ENCODE measurements at places on chromosomes 1 and 21. TPM values are rescaled to one million over a fixed set of nuclear protein-coding genes. Genes with fewer than 3 reads are reported as not detected.

Gene CLCA4
- not detected for polyA plus RNA-seq

Gene CORT
- not detected for polyA plus RNA-seq

Gene SPRR1A
- not detected for polyA plus RNA-seq

Gene CRYAA
- not detected for polyA plus RNA-seq

Gene RNF186
- polyA plus RNA-seq = not detected

Gene APCS
- polyA plus RNA-seq = not detected

Gene TFF2
- not detected for polyA plus RNA-seq

Gene LRRC53
- not detected for polyA plus RNA-seq

Gene LRRC71
- 0.75 TPM for polyA plus RNA-seq

Gene CYP4A22
- polyA plus RNA-seq = not detected

Gene WNT3A
- not detected for polyA plus RNA-seq

Gene NHLH1
- 0.20 TPM for polyA plus RNA-seq

Gene KCNJ6
- polyA plus RNA-seq = 0.01 TPM

Gene RPTN
- polyA plus RNA-seq = not detected

Gene RAB3B
- 27.4 TPM for polyA plus RNA-seq

Gene CCDC185
- not detected for polyA plus RNA-seq

Gene PLA2G2F
- not detected for polyA plus RNA-seq

Gene HDAC1
- polyA plus RNA-seq = 155 TPM

Gene REN
- polyA plus RNA-seq = 0.99 TPM

Gene GUCA2B
- not detected for polyA plus RNA-seq

Gene OR10R2
- not detected for polyA plus RNA-seq

Gene B3GALT5
- 0.09 TPM for polyA plus RNA-seq

Gene SLC25A34
- polyA plus RNA-seq = 0.54 TPM

Gene FCER1G
- polyA plus RNA-seq = 0.38 TPM

Gene DAB1
- 0.91 TPM for polyA plus RNA-seq

Gene S100A3
- polyA plus RNA-seq = 9.5 TPM

Gene SHC1
- polyA plus RNA-seq = 455 TPM

Gene SLC5A9
- polyA plus RNA-seq = not detected

Gene CBS
- 79.9 TPM for polyA plus RNA-seq

Gene OTUD3
- polyA plus RNA-seq = 4.1 TPM

Gene CYP4A11
- polyA plus RNA-seq = not detected

Gene SLC5A3
- 4.5 TPM for polyA plus RNA-seq

Gene NEGR1
- 15.4 TPM for polyA plus RNA-seq

Gene MTARC2
- 5.7 TPM for polyA plus RNA-seq

Gene S100A1
- 0.71 TPM for polyA plus RNA-seq

Gene THEMIS2
- polyA plus RNA-seq = 2.0 TPM

Gene TCHH
- not detected for polyA plus RNA-seq

Gene SELENBP1
- 27.9 TPM for polyA plus RNA-seq

Gene HSPG2
- polyA plus RNA-seq = 45.1 TPM

Gene LRRC38
- not detected for polyA plus RNA-seq

Gene KTI12
- polyA plus RNA-seq = 9.6 TPM

Gene UMODL1
- polyA plus RNA-seq = not detected

Gene PM20D1
- not detected for polyA plus RNA-seq

Gene RGS16
- polyA plus RNA-seq = 0.23 TPM

Gene ICOSLG
- polyA plus RNA-seq = 0.27 TPM

Gene RIPK4
- 0.13 TPM for polyA plus RNA-seq

Gene GJC2
- 0.92 TPM for polyA plus RNA-seq

Gene PAPPA2
- 0.82 TPM for polyA plus RNA-seq

Gene FLG2
- polyA plus RNA-seq = not detected

Gene ITGB3BP
- polyA plus RNA-seq = 5.5 TPM

Gene ATP1A4
- not detected for polyA plus RNA-seq

Gene IL10
- not detected for polyA plus RNA-seq

Gene RIPPLY3
- polyA plus RNA-seq = 0.22 TPM

Gene ACKR1
- polyA plus RNA-seq = not detected

Measured in BJ (cell line).